ENCODE measurements at places on chromosomes 13 and 19.

GRCh38 chr19:14437578-14438140, 4.6 kb downstream of the PKN1 start:
- DNase-seq, result peak; percentile 19

DNA sequence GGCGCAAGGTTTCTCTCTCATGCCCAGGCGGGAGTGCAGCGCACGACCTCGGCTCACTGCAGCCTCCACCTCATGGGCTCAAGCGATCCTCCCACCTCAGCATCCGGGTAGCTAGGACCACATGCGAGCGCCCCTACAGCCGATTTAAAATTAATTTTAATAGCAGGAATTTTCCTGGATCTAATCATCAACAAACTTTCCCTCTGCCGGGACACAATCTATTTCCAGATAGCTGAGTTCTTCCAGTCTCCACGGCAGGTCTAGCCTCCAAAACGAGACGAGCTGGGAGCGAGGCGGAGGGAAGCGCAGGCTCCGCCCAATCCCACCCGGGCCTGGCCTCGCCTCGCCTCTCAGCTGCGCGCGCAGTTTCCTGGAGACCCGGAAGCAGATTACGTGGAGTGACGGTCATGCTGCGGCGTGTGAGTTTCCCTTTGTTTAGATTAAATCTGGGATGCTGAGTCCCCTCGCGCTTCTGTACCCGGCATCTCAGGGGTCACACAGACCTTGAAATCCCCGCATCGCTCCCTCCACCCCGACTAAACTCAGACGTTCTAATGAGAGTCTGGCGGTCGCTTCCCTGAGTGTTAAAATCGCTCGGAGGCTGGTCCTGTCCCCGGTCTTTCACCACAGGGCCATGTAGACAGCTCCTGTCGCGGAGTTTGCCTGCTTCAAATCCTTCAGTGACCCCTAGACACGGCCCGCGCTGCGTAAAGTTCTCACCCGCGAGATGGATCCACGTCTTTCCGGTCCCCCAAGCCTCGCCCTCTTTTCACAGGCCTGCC, at the start of gene ZNF880:
Gene ZNF880, plus strand, starts transcription at position 365 of the 782 bp plus-strand sequence. Its CDS starts 43 bp downstream, at position 408.
- peak; percentile 93 for DNase-seq

GRCh38 chr19:43624933-43625332, 5.5 kb upstream of the ZNF428 start:
- peak; percentile 8 for DNase-seq

GRCh38 chr13:102913914-102914313, 68.1 kb downstream of the ERCC5 start:
- DNase-seq, result no peak

- DNase-seq, result no peak
These were observed 1.3 kb upstream of the ZNF181 start for GRCh38 chr19:34732612-34733211.

DNA sequence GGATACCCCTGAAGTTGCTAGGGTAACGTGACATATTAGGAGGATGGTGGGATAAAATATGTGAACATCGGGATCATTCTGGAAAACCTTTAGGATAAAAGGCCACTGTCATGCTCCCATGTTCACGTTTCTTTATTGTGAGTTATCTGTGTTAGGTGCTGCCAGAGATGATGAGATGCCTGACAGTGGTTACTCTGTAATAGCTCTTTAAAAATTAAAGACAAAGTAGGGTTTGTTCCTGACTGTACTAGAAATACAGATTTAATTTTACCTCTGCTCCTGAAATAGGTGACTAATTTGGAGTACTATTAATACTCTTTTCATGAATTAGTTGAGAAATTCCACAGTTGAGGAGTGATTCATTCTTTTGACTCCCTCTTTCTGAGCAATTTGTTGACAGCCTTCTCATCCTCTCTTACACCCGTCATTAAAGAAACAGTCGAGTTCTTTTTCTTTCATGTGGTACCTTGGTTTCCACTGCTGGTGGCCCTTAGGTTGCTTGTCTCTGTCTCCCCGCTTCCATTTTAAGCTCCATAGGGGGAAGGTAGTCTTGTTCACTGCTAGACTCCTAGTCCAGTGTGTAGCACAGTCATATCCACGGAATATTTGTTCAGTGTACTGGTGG, 28.4 kb downstream of the SAE1 start:
- DNase-seq, result peak; percentile 62

DNA sequence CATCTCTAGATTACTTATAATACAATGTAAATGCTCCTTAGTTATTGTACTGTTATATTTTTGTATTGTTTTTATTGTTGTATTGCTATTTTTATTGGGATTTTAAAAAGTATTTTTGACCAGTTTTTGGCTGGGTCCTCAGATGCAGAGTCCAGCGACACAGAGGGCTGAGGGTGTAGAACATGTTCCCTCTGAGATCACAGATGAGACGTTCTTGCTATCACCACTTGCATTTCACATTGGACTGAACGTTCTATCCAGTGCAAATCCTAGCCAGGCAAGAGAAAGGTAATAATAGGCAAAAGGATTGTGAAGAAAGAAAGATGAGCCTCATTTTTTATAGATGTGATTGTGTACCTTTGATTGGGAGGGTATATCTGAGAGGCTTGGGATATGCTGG, 15.0 kb downstream of the ZSCAN5A start:
- no peak for DNase-seq

DNA sequence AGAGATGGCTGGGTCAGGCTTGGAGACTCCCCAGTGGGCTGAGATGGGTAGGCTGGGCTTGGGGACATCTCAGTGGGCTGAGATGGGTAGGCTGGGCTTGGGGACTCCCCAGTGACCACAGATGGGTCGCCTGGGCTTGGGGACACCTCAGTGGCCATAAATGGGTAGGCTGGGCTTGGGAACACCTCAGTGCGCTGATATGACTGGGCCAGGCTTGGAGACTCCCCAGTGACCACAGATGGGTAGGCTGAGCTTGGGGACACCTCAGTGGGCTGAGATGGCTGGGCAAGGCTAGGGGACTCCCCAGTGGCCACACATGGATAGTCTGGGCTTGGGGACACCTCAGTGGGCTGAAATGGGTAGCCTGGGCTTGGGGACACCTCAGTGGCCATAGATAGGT, 12.8 kb downstream of the IQCN start:
- no peak for DNase-seq

DNA sequence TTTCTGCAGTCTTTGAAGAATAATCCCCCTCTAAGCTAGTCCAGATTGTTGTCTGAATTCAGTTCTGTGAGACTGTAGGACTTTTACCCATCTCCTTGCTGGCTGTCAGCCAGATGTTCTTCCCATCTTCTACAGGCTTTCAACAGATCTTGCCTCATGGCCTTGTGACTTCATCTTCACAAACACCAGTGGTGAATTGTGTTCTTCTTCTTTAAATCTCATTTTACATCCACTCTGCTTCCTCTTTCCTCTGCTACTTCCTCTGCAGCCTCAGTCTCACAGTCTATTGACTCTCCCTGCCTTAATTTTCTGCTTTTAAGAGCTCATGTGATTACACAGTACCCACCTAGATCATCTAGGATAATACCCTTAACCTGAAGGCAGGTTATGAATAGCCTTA, 859.0 kb upstream of the SLITRK1 start:
- no peak for DNase-seq

GRCh38 chr13:87942205-87942604, 271.0 kb downstream of the SLITRK5 start:
- DNase-seq, result no peak

GRCh38 chr19:10419200-10419645, 1.1 kb upstream of the PDE4A start:
- peak; percentile 33 for DNase-seq

DNA sequence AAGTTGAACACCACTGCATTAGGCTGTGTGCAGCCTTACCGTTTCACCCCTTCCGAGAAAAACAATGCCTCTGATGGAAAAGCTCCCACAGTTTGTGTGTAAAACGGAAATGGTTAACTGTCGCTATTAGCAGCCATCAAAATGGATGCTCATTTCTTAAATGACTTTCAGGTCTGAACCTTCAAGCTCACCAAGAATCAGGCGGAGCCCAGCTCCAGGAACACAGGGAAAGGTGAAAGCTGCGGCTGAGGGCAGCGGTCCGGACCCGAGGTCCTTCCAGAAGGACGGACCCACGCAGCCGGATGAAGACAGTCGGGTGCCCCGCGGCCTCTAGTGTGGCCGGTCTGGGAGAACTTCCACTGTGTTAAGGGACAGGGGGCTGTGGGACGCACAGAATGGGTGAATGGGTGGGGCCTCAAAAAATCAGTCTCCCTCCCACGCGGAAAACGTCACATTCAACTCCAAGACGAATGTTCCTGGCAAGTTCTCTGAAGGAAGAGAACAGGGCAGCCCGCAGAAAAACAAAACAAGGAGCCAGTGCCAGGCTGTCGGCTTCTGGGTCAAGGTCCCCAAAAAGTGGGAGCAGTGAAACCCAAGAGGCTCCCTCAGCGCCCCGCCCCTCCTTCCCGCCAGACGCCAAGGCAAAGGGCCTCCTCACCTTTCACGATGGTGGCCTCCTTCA, 4.9 kb downstream of the IRS2 start:
- DNase-seq, result no peak

DNA sequence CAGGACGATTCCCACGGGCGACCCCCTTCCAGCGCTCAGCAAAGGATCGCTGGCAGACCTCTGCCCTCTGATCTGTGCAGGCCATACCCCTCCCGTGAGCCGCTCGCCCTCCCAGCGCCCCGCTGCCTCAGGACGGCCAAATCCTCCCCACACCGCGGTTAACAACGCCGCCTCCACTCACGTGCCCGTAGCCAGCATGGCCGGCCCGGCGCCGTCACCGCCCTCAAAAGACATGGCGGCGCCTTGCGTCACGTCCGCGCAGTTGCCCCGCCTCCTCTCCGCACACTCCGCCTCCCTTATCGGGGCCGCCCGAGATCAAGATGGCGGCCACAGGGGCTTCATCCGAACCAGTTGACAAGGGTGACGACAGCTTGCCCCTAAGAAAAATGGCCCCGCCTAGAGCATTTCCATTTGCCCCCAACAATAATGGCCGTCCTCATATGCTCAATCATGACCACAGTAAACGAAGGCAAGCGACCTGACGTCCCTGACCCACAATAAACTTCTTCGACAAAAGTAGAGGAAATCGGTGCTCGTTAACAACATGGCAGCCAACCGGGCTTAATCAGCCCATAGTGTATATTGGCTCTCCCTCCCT, 634 bp downstream of the AKT1S1 start:
- DNase-seq, result peak; percentile 99

DNA sequence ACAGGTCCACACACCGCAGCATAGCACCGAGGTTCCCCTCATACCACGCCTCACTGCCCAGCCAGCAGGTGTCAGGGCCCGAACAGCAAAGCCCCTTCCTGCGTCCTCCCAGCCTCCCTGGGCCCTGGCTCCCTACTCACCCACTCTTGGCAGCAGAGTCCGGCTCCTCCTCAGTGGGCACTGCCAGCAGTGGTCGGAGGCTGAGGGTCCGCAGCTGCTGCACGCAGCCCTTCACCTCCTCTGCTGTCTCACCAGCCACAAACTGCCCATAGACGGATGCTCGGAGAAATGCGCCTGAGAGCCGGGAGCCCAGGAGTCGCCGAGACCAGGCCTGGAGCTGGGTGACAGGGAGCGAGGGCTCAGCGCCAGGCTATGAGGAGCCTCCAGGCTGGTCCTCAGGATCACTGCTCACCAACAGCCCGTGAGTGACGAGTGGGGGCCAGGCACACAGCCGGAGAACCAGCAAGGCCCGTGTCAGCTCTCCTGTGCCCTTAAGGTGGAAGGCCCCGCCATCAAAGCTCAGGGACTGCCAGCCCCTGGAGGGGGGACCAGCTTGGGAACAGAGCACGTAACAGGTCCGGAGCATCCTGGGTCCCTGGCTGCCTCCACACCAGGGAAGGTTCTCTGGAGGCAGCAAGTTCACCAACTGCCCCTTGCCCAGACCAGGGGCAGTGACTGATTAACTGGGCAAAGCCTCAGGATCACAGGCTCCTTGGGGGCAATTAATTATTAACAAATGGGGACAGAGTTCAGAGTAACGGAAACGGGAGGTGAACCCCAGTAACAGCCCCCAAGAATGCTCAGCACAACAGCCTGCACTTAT, at the start of gene PRODH2:
Gene PRODH2, minus strand, starts transcription at position 626 of the 823 bp plus-strand sequence. Its CDS starts 40 bp downstream, at position 586.
- no peak for DNase-seq

GRCh38 chr13:66977161-66977560, 253.0 kb downstream of the PCDH9 start:
- DNase-seq, result peak; percentile 7

- no peak for DNase-seq
These were observed 453.9 kb downstream of the SLITRK5 start for GRCh38 chr13:88125055-88125454.

DNA sequence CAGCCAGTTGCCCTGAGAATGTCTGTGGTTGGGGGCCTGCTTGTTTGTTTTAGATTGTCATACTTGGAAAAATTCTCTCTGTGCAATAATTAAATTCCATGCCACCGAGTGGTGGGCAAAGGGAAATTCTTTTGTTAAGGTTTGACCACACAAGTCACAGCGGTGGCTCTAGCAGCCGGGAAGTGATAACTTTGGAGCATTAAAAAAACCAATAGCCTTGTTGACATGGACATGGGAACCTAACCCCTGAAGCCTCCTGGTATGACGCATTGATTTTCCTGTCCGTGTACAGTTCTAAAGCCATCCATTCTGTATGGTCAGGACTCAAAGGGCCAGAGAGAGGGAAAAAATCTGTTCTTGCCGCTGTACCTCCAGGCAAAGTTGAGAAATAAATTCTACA, 384.9 kb upstream of the ZNF507 start:
- no peak for DNase-seq

DNA sequence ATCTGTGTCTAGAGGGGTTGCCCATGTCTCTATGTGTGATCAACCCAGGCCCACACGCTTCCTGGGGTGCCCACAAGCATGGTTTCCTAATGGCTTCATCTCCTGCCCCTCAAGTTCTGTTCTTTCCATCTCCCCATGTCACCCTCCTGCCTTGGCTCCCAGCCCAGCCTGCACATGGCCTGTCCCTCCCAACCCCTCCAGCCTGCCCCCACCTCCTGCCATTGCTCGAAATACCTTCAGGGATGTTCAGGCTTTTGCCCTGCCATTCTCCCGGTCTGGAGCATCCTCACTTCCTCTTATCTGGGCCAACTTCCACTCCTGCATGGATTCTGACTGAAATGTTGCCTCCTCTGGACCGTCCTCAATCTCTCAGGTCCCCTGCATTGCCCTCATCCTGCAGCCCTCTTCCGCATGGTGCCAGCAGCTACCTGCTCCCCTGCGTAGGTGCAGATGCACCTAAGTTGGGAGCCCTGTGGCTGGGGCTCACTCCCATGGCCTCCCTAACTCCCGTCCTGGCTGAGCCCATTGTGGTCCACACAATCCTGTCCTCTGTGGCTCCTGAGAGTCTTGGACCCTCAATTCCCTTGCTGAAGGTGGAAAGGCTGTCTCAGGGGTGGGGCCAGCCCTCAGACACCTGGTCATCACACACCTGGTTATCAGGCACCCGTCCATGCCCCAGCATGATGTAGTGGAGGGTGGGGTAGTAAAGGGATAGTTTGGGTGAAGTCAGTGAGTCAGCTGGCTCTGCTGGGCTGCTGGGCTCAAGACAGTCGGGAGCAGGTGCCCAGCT, 152.1 kb downstream of the URI1 start:
- DNase-seq, result no peak

- DNase-seq, result no peak
These were observed 12.0 kb downstream of the PIAS4 start for GRCh38 chr19:4019578-4019977.

- no peak for DNase-seq
These were observed 301.9 kb downstream of the SPRY2 start for GRCh38 chr13:80039000-80039399.

Data from fibroblast of upper back skin (primary cell).